B cell (primary cell): ENCODE measurements at places on chromosomes 12 and 14. TPM values are rescaled to one million over a fixed set of nuclear protein-coding genes. Genes with fewer than 3 reads are reported as not detected.

Gene RASSF9
- not detected in 2 replicates for polyA plus RNA-seq

Gene PSEN1
- polyA plus RNA-seq = 10.2 and 19.3 TPM in 2 replicates

Gene GNB3
- polyA plus RNA-seq = 0.27 and 0.71 TPM in 2 replicates

Gene COCH
- 11.6 and 24.5 TPM in 2 replicates for polyA plus RNA-seq

Gene PSME2
- 126 and 137 TPM in 2 replicates for polyA plus RNA-seq

Gene SRSF5
- 701 and 1,482 TPM in 2 replicates for polyA plus RNA-seq

Gene SCYL2
- 8.8 and 14.5 TPM in 2 replicates for polyA plus RNA-seq

Gene ANKS1B
- polyA plus RNA-seq = not detected in 2 replicates

Gene B4GALNT1
- 0.04 and 0.12 TPM in 2 replicates for polyA plus RNA-seq

Gene KCNC2
- not detected in 2 replicates for polyA plus RNA-seq

Gene SERPINA10
- not detected in 2 replicates for polyA plus RNA-seq

Gene GPR162
- polyA plus RNA-seq = 0.50 and 0.54 TPM in 2 replicates

DNA sequence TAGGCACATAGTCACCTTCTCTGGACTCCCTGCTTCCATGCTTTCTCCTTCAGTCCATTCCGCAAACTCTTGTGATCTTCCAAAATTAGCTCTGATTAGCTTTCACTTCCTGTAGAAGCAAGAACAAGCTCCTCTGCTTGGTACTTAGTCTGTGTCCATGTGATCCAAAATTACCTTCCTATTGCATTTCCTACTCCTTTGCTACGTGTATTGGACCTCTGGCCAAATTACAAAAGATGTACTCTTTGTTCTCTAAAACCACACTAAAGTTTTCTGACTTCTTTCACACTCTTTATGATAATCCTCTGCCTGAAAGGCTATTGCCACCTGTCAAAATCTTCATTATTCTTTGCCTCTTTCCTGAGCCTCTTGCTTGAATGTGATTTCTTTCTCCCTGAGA lies 786 bp upstream of the TSFM start:
- no peak for DNase-seq

- DNase-seq = no peak
These were observed 1156.8 kb downstream of the SLC16A7 start for GRCh38 chr12:60752589-60752988.

DNA sequence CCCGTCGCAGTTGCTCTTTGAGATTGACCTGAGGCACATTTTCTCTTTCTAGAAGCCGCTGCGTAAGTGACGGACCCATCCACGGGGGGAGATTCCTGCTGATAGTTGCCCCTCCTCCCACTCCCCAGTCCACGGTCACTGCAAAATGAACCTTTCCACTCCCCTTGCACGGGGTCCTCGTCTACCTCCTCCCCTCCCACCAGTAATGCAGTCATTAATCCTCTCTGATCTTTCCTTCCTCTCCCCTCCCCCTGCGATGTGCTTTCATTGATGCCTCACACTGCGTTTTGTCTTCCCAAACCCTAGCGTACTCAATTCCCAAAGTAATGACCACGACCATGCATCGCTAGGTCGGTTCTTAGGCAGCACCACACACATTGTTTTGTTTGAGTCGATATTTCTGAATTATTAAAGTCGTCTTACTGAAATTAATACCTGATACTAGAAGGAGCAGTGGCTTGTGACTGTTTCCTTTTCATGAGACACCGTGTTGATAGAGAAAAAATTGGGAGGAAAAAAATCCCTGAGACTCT lies 857 bp downstream of the ETNK1 start:
- DNase-seq = peak; percentile 62

- no peak for DNase-seq
These were observed 429.8 kb upstream of the CCDC196 start for GRCh38 chr14:66056268-66056907.

DNA sequence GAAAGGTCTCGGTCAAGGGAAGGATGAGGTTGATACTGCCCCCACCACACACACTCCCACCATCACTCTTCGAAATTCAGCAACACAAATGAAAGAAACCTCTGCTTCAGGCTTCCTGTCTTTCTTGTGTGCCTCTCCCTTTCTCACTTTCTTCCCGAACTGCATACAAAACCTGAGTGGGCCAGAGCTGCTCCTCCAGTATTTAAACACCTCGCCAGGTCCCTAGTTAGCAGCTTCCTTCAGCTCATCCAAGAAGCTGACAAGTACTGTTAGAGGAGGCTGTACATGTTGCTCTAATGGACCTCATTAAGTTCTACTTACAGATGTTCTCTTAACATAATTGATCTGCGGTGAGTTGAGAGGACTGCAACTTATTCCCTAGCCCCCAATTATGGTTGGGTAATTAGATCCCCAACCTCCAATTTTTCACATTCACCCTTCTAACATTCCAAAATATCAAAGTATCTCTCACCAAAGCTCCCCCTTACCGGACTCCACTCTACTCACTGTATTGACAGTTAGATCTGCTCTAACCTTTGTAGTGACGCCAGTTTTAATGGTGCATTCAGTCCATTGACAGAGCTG lies 4.1 kb upstream of the LMO3 start:
- no peak for DNase-seq

DNA sequence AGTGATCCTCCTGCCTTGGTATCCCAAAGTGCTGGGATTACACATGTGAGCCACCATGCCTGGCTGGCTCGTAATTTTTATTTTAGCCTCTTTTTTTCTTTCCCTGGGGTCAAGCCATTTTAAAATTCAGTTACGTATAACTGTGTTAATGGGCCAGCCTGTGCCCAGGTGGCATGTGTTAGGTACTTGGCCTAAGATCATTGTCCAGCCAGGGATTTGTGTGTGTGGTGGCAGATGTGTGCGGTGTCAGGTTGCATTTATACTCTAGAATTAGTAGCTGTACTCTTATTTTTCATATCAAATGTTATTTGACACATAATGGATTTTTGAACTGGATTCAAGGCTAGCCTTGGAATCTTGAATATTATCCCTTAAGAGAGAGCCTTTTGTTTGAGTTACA lies 69.3 kb downstream of the FBXO34 start:
- DNase-seq = no peak

GRCh38 chr12:117596968-117597367 lies 235.5 kb upstream of the NOS1 start:
- DNase-seq = no peak

- no peak for DNase-seq
These were observed 244.0 kb upstream of the FKBP4 start for GRCh38 chr12:2550561-2551411.

DNA sequence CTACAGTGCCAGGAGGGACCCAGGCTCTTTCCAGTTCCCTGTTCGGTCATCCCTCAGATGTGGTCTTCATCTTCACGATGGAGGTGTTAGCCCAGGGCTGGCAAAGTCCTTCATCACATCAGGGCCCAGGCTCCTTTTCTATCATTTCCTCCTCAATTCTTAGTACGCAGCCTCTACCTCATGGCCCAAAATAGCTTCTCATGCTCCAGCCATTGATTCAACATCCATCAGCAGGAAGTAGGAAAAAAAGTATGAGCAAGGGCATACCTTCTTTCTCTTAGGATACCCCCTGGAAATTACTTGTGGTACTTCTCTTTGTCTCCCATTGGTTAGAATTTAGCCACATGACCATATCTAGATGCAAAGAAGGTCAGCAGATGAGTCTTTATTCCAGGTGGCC lies 12.2 kb upstream of the ZDHHC22 start:
- no peak for DNase-seq

- no peak for DNase-seq
These were observed 59.6 kb upstream of the CPSF6 start for GRCh38 chr12:69179786-69180185.

- no peak for DNase-seq
These were observed 187.5 kb upstream of the DIO3 start for GRCh38 chr14:101373690-101374295.

DNA sequence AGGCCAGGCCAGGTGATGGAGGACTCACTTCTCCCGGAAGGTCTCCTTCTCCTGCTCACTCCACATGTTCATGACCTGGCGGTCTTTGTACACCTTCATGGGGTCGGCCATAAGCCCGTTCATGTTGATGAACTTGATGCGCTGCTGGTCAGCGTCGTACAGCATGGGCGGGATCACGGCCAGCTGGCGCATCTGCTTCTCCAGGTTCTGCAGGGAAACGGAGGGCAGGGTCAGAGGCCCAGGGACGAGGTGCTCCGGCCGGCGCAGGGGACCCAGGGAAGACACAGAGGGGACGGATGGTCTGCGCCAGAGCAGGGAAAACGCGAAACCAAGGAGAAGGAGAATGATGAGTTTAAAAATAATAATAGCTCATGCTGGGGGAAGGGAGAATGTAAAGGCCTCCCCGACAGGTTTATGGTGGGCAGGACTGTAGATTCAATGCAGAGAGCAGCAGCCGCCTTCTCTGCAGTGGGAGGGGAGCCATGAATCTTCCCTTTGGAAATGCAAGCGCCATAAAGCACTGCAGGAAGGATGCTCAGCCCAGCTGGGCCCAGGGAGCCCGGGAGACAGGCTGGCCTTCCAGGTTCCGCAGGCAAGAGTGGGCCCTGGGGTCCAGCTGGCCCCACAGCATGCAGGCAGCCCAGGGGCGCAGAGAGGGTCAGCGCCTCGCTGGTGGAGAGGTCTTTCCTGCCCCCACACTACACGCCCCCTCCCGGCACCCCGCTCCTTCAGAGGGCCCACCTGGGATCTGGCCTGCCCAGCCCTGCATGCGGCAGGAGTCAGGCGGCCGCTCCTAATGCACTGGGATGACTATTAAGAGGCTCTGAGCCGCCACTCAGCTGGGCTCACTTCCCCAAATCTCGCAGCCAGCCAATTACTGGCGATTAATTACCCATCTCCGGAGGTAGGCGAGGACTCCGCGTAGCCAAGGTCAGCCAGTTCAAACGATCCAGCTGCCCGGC lies 132.0 kb downstream of the RFLNA start:
- no peak for DNase-seq

GRCh38 chr12:31362759-31363415 lies 36.9 kb upstream of the SINHCAF start:
- DNase-seq = peak; percentile 60

- DNase-seq = no peak
These were observed 14.6 kb upstream of the DENND5B start for GRCh38 chr12:31605531-31605930.

- DNase-seq = no peak
These were observed 445.6 kb upstream of the MIS18BP1 start for GRCh38 chr14:45698462-45699134.

DNA sequence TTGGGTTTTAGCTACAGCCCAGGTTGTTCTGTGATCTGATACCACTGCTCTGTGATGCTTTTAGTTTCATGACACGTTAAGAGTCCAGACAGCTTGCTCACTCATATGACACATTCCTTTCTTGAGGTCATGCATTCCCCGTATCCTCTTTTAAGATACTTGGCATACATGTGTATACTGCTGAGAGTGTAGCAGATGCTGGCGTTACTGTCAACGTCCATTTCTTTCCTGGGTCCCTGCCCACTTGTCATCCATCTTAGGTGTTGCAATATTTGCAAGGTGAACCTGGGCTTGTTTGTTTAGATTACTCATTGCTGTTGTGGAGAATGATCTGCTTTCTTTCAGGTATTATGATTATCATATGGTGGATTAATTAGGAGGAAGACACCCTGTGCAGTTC lies 9.1 kb upstream of the EMP1 start:
- DNase-seq = no peak

DNA sequence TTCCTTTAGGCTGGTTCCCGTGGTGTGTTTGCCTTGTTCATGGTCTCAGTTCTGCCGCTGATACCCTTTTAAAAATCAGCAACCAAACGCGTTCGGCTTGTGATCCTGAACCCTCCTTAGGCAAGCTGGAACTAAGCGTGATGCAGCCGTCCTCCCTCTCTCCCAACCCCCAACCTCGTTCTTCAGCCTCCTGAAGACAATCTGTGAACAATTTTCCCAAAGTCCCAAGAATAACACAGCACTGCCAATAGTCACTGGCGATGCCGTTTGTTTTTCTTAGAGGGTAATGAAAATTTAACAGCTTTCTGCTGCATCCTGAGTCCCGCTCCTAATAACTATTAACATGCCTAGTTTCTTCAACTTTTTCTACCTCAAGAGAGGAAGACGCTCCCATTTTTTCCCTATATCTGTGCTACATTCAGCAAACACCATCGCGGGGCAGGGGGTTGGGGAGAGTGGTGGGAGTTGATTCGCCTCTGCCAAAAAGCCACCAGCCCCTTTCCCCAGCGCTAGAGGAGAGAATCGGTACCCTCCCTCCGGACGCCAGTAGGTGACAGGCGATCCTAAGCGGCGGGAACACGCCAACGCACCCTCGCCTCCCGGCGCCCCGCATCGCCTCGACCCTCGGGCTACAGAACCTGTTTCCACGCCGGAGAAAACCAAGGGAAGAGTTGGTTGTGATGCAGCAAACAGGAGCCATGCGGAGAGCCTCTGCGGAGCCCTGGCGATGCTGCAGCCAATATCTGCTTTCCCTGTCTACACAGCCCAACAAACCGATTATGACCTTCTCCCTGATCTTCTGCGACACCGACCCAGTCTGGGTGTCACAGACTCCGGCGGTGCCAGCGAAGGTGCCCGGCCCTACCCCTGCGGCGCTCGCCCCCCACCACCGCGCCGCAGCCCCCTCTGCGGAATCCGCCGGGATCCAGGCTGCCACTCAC lies 752 bp downstream of the PRICKLE1 start:
- DNase-seq = peak; percentile 51

GRCh38 chr12:105030820-105031807 lies 45.0 kb downstream of the NOPCHAP1 start:
- peak; percentile 28 for DNase-seq

- no peak for DNase-seq
These were observed 149.4 kb downstream of the BCL11B start for GRCh38 chr14:99122521-99123125.

- DNase-seq = no peak
These were observed 67.8 kb downstream of the TUNAR start for GRCh38 chr14:95944462-95944861.

DNA sequence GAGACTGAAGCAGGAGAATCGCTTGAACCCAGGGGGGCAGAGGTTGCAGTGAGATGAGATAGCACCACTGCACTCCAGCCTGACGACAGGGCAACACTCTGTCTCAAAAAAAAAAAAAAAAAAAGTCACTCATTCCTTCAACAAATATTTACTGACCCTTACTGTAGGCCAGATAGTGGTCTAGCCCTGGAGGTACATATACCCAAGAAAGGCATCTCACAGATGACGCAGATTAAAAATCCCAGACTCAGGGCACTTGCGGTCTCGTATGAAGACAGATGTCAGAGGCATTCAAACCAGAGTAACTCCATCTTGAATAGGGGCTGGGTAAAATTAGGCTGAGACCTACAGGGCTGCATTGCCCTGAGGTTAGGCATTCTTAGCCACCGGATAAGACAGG lies 44.8 kb downstream of the CLMN start:
- DNase-seq = no peak

GRCh38 chr14:91367173-91368171 lies 50.1 kb downstream of the CCDC88C start:
- peak; percentile 97 for DNase-seq
